Activated CD4-positive, alpha-beta memory T cell treated with anti-CD3 and anti-CD28 coated beads for 36 hours (primary cell): ENCODE measurements at places on chromosomes 4 and X.
A peak's percentile ranks its signal among the peaks of the same experiment; 100 is the strongest.

DNA sequence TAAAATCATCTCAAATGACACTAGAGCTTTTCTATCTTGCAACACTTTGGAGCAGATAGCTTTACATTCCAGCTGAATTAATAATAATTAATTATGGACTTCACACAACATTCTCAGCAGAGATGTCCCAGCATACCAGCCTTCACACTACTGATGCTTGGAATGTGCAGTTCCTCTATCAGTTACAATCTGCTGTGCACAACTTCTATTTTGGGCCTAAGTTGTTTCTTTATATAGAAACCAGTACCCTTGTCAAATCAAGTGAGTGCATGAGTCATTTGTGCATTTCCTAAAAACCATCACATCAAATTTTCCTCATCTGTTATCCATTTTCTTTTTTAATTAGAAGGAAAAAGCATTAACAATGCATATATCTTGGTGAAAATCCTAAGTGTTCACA lies 8.8 kb upstream of the RASL11B start:
- DNase-seq = no peak
- H3K27me3 ChIP-seq = peaks cover 17% of the 10 kb centered on the region
- H3K36me3 ChIP-seq = no peaks in the 10 kb centered on the region
- H3K27ac ChIP-seq = no peak overlapping the region
- H3K4me1 ChIP-seq = peaks cover 3% of the 10 kb centered on the region
- no peak overlapping the region for H3K4me3 ChIP-seq

GRCh38 chr4:182871616-182872015 lies 45.6 kb downstream of the DCTD start:
- no peak for DNase-seq
- no peak overlapping the region for H3K27ac ChIP-seq
- peaks cover 19% of the 10 kb centered on the region for H3K36me3 ChIP-seq
- no peaks in the 10 kb centered on the region for H3K4me1 ChIP-seq

- H3K27me3 ChIP-seq = no peaks in the 10 kb centered on the region
- H3K4me1 ChIP-seq = no peaks in the 10 kb centered on the region
- H3K27ac ChIP-seq = no peak overlapping the region
- peaks cover 4% of the 10 kb centered on the region for H3K36me3 ChIP-seq
- no peak overlapping the region for H3K4me3 ChIP-seq
- no peak for DNase-seq
Observed at GRCh38 chr4:56958111-56958517, 19.3 kb downstream of the NOA1 start.

DNA sequence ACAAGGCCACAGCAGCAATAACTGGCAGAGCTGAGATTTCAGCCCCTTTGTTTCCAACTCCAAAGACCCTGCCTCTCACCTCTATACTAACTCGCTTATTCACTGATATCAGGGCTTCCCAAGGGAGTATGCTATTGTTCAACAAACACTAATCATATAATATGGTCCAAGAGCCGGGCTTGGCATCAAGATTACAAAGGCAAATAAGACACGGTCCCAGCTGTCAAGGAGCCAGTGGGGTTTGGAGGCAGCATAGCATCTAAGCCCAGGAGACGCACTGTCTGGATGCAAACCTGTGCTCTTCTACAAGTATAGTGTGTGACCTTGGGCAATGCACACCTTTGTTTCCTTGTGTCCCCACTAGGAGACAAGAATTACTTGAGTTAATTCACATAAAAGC lies 28.7 kb downstream of the PAPSS1 start:
- H3K4me3 ChIP-seq = no peak overlapping the region
- H3K4me1 ChIP-seq = peaks cover 18% of the 10 kb centered on the region
- peaks cover 37% of the 10 kb centered on the region for H3K36me3 ChIP-seq
- H3K27me3 ChIP-seq = no peaks in the 10 kb centered on the region
- DNase-seq = no peak
- no peak overlapping the region for H3K27ac ChIP-seq

- no peak for DNase-seq
- peaks cover 3% of the 10 kb centered on the region for H3K27me3 ChIP-seq
- H3K36me3 ChIP-seq = no peaks in the 10 kb centered on the region
- H3K4me3 ChIP-seq = no peak overlapping the region
- no peaks in the 10 kb centered on the region for H3K4me1 ChIP-seq
Observed at GRCh38 chrX:138719396-138719795, 7.9 kb upstream of the FGF13 start.

- H3K27me3 ChIP-seq = peaks cover 1% of the 10 kb centered on the region
- no peak for DNase-seq
- no peak overlapping the region for H3K27ac ChIP-seq
- H3K4me3 ChIP-seq = no peak overlapping the region
Observed at GRCh38 chrX:132837126-132837525, 121.3 kb downstream of the HS6ST2 start.

DNA sequence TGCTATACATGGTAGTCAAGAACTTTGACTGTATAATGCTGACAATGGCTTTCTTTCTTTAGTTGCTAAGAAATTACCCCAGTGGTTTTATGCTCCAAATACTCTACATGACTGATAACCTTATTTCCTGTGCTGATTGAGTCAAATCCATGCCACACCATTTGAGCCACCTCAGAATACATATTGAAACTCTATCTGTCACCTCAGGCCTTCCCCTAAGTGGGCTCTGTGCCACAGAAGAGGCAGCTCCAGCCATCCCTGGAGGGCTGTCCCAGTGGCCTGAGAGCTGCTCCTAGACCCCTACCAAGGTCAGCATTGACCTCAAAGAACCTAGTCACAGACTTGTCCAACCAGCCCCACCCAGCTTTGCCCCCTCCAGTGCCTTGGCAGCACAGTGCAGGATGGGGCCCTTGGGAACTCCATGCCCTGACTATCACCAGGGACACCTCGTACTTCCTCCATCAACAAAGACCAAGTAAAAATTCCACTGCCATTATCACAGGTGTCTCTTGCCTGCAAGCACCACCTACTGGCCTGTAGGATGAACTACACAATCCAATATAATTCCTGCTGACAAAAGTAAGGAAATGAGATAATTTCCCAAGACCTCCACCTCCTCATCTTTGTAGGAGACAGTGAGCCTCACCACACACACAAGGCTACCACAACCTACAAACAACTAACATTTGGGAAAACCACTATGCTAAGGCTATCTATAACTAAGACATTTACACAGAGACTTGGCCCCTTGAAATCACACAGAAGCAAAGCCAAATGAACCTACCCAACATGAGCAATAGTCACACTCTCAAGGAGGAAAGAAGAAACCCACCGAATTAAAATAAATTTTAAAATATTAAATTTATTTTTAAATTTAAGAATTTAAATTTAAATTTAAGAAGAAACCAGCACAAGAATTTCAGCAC lies 239.9 kb downstream of the NKX6-1 start:
- H3K4me3 ChIP-seq = no peak overlapping the region
- no peaks in the 10 kb centered on the region for H3K36me3 ChIP-seq
- no peak overlapping the region for H3K27ac ChIP-seq
- no peak for DNase-seq

- peaks cover 22% of the 10 kb centered on the region for H3K4me1 ChIP-seq
- H3K27ac ChIP-seq = no peak overlapping the region
Observed at GRCh38 chr4:40322811-40323210, 12.3 kb upstream of the CHRNA9 start.

- H3K27ac ChIP-seq = no peak overlapping the region
- no peaks in the 10 kb centered on the region for H3K36me3 ChIP-seq
- no peak overlapping the region for H3K4me3 ChIP-seq
Observed at GRCh38 chr4:71634364-71634763, 149.5 kb downstream of the GC start.

- no peak for DNase-seq
- H3K27me3 ChIP-seq = no peaks in the 10 kb centered on the region
- H3K4me1 ChIP-seq = no peaks in the 10 kb centered on the region
- no peaks in the 10 kb centered on the region for H3K36me3 ChIP-seq
- no peak overlapping the region for H3K27ac ChIP-seq
Observed at GRCh38 chr4:12411072-12411471, 982.4 kb upstream of the HS3ST1 start.

DNA sequence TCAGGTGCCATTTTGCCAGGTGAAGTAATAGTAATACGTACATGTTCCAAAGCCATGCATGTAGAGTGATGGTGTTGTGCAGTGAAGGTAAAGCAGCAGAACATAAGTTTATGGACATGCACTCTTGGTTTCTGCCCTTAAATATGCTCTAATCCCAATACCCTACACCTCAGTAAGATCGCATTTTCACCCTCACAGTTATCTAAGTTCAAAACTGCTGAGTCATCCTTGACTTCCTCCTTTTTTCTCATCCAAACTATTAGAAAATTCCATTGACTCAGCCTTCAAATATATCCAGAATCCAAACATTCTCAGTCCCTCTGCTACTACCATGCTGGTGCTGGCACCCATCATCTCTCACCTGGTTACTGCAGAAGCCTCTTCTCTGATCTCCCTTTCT lies 652.9 kb upstream of the IGFBP7 start:
- no peak overlapping the region for H3K4me3 ChIP-seq
- H3K27me3 ChIP-seq = no peaks in the 10 kb centered on the region
- DNase-seq = no peak
- no peaks in the 10 kb centered on the region for H3K4me1 ChIP-seq
- no peaks in the 10 kb centered on the region for H3K36me3 ChIP-seq
- no peak overlapping the region for H3K27ac ChIP-seq

- no peaks in the 10 kb centered on the region for H3K27me3 ChIP-seq
- H3K4me1 ChIP-seq = no peaks in the 10 kb centered on the region
- H3K4me3 ChIP-seq = no peak overlapping the region
- DNase-seq = no peak
Observed at GRCh38 chr4:104248726-104249125, 246.0 kb downstream of the CXXC4 start.

- no peak overlapping the region for H3K27ac ChIP-seq
- peaks cover 15% of the 10 kb centered on the region for H3K36me3 ChIP-seq
- peaks cover 71% of the 10 kb centered on the region for H3K27me3 ChIP-seq
Observed at GRCh38 chr4:13542577-13543031, 1.7 kb downstream of the NKX3-2 start.

DNA sequence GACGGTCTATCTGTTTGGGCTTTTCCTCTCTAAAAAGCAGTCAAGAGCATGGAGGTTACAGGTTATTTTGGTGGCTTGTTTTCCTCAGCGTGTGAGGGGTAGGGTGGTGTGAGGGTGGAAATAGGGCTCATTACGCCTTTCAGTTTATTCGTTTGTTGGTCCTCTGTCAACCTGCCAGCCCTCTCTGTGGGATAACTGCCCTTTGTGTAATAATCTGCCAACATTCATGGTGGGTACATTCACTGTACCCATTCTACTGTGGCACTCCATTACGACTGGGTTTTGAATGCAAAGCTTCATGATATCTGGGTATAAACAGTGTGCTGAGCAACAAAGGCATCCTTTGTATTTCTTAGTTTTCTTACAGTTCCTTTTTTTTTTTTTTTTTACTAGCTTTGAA lies 136.4 kb downstream of the ADGRL3 start:
- no peaks in the 10 kb centered on the region for H3K27me3 ChIP-seq
- DNase-seq = no peak
- H3K36me3 ChIP-seq = no peaks in the 10 kb centered on the region
- H3K4me3 ChIP-seq = no peak overlapping the region

GRCh38 chr4:58090539-58090938 lies 980.4 kb upstream of the IGFBP7 start:
- no peaks in the 10 kb centered on the region for H3K27me3 ChIP-seq
- H3K4me3 ChIP-seq = no peak overlapping the region
- no peak overlapping the region for H3K27ac ChIP-seq
- no peaks in the 10 kb centered on the region for H3K36me3 ChIP-seq
- H3K4me1 ChIP-seq = no peaks in the 10 kb centered on the region
- DNase-seq = no peak

GRCh38 chr4:1328267-1329155 lies 18.5 kb upstream of the UVSSA start:
- H3K4me3 ChIP-seq = no peak overlapping the region
- peaks cover 33% of the 10 kb centered on the region for H3K4me1 ChIP-seq
- DNase-seq = no peak
- H3K36me3 ChIP-seq = peaks cover 19% of the 10 kb centered on the region

GRCh38 chr4:81743731-81744435 lies 272.2 kb upstream of the RASGEF1B start:
- peaks cover 4% of the 10 kb centered on the region for H3K4me1 ChIP-seq
- H3K36me3 ChIP-seq = no peaks in the 10 kb centered on the region
- H3K27ac ChIP-seq = no peak overlapping the region
- H3K27me3 ChIP-seq = no peaks in the 10 kb centered on the region

DNA sequence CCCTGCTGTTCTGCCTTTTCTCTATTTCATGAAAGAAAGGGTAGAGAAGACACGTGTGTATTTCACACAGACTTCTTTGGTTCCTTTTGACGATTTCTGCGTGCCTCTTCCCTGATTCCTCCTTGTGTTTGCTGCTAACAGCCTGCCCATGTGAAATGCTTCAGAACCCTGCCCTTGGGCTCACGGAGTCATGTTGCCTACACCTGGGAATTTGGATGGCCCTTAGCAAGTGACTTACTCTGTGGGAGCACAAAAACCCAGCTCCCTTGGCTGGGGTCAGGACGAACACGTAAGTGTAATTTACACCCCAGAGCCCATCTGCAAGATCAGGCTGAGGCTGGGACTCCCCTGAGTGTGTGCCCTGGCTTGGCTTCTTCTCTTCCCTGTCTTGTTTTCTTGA lies 220.3 kb upstream of the BCOR start:
- H3K4me1 ChIP-seq = no peaks in the 10 kb centered on the region
- DNase-seq = no peak
- H3K27me3 ChIP-seq = no peaks in the 10 kb centered on the region
- H3K36me3 ChIP-seq = peaks cover 2% of the 10 kb centered on the region
- H3K27ac ChIP-seq = no peak overlapping the region

- no peak overlapping the region for H3K27ac ChIP-seq
- no peaks in the 10 kb centered on the region for H3K4me1 ChIP-seq
- no peak for DNase-seq
- no peak overlapping the region for H3K4me3 ChIP-seq
Observed at GRCh38 chrX:115553171-115553570, 7.8 kb upstream of the PLS3 start.

DNA sequence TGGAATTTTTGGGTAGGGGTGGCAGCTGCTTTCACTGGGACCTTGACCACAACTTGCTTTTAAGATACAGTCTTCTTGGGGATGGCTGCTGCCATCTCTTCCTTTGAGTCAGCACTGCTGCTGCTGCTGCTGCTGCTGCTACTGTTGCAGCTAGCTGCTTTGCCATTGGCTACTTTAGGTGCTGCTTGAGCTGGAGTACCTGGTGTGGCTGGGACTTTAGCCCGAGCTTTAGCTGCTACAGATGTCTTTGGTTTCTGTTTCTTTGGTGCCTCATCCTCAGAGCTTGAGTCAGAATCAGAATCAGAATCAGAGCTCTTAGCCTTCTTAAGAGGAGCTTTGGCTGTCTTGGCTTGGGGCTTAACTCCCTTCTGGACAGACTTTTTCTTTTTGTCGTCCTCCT lies 52.2 kb downstream of the FAM9B start:
- DNase-seq = peak; percentile 54
- H3K4me1 ChIP-seq = peaks cover 23% of the 10 kb centered on the region
- no peak overlapping the region for H3K4me3 ChIP-seq
- no peak overlapping the region for H3K27ac ChIP-seq

DNA sequence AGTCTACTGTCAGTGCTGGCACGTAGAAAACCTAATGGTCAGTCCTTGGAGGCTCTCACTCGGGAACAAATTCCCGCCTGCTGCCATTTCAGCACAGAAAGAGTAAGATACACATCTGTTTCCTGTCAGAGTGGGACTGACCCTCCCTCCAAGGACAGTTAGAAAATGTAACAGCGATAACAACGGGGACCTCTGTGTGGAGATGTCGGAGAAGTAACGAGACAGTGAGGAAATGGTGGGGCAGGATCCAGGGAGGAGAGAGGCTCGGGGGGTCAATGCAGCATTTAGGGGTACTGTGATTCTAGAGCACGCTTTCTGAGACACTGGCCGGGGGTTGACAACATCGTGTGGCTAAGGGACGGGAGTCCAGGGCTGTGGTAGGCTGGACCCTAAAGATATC lies 36.0 kb upstream of the SORCS2 start:
- no peak for DNase-seq
- no peaks in the 10 kb centered on the region for H3K36me3 ChIP-seq
- peaks cover 21% of the 10 kb centered on the region for H3K27me3 ChIP-seq
- H3K27ac ChIP-seq = no peak overlapping the region
